Suppressor macrophage treated with lipopolysaccharide for 1 hour (primary cell): ENCODE measurements at places on chromosomes 1 and 21.
A peak's percentile ranks its signal among the peaks of the same experiment; 100 is the strongest.

GRCh38 chr1:175839779-175840669 is 96.6 kb upstream of the TNR start:
- no peak for DNase-seq

DNA sequence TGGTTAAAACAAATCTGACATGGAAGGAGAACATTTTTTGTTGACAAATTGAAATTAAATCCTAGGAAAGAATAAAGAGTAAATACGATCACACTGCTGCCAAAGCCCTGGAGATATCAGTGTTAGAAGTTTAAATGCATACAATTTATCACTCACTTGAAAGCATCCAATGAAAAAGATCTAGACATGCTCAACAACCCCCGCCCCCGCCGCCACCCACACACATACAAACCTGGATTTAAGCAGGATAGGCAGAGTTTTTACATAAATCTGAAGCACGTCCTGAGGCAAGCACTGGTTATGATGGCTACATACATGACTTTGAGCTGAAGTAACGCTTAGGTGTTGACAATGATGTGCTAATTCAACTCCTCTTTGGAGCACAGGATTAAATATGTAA is 58.5 kb downstream of the LYST start:
- DNase-seq: no peak

- DNase-seq: no peak
Observed at GRCh38 chr1:150076066-150076465, 8.5 kb downstream of the VPS45 start.

GRCh38 chr1:8844501-8845006 is 27.1 kb upstream of the RERE start:
- DNase-seq: no peak

DNA sequence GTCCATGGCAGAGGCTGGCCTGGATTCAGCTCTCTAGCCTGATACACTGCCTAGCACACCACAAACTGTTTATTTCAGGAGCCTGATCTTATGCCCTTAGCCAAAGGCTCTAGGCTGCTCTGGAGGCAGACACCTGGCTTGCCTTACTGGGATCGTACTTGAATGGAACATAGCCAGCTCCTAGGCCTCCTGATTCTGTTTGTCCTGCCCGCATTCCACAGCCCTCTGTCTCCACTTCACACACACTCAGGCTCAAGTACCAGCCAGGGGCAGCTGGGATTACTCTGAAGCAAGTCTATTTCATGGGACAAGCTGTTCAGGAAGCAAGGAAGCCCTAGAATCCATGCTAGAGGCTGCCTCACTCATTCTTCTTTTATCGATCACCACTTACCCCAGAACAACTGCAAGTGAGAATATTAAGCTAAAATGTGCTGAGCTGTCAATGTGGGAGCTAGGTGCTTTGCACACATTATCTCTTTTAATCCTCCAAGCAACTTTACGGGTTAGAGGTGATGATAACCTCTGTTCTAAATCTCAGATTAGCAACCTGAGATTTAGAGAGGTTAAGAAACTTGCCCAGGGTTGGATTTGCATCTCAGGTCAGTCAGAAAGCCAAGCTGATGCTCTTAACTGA is 31.1 kb upstream of the CYP4B1 start:
- no peak for DNase-seq

DNA sequence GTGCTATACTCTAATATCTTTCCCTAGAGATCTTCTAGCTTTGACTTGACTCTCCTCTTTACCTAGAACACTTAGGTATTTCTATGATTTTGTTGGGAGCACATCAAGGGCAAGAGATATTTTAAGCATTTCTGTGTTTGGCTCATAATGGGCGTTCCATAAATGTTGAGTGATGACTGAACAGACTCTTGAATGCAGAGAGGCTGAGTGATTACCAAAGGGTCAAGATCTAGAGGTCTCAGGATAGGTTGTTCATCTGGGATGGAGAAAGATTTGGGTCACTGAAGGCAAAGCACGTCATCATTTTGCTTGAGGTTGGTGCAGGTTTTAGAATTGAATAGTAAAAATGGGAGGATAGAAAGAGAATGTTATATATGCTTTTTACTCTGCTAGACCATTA is 705.4 kb upstream of the B3GALT2 start:
- DNase-seq: no peak

DNA sequence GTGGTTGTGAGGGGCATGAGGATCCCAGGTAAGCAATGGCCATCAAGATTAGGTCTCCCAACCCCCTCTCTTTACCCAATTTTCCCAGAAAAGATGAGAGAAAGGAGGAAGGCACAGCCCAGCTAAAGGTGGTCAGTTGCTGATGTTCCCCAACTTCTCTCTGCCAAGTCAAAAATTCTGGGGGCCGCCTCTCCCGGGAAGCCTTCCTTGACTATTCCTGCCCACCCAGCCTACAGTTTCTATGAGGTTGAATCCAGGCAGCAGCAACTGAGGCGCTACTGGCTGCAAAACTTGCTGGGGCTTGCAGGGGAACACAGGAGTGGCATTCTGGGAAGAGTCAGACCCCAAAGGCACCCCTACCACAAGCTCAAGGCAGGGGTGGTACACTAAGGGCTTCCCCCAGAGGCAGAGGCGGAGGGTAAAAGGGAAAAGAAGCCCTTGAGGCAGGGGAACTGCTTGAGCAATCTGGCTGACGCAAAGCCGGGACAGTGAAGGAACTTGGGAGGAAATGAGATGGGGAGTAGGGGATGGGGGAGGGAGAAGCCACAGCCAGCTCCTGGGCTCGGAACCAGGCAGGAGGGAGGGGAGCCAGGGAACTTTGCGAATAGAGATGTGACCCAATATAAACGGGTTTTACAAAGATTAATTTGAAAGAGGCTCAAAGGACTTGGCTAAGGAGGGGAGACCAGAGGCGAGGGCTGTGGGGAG is 31.2 kb downstream of the SDC3 start:
- DNase-seq: peak; percentile 84

DNA sequence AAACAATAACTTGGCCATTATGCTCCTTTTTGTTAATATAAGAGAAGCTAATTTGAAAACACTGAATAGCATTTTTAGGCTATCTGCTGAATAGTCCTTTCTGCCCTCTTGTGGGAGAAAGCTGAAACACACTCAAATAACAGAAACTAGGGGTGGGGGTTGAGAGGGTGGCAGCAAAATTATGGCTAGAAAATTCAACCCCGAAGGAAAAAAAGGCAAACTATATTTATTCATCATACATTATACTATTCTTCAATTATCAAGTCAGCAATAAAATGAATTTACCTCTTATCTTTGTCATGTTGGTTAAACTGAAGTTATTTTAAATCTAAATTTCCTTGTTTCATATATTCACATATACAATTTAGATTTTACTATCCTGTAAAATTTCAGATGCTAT is 255.9 kb downstream of the FAF1 start:
- DNase-seq: peak; percentile 57

DNA sequence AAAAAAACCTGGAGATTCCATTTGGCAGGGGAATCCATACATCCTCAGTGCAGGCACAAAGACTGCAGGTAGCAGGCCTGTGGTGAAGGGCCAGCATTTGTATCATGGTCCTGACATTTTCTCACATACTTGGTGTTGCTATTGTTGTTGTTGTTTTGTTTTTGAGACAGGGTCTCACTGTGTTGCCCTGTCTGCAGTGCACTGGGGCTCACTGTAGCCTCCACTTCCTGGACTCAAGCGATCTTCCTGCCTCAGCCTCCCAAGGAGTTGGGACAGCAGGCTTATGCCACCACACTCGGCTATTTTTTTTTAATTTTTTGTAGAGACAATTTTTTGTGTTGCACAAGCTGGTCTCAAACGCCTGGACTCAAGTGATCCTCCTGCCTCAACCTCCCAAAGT is 140.8 kb upstream of the ZNF644 start:
- no peak for DNase-seq
